ENCODE measurements at places on chromosomes 12 and 14.

DNA sequence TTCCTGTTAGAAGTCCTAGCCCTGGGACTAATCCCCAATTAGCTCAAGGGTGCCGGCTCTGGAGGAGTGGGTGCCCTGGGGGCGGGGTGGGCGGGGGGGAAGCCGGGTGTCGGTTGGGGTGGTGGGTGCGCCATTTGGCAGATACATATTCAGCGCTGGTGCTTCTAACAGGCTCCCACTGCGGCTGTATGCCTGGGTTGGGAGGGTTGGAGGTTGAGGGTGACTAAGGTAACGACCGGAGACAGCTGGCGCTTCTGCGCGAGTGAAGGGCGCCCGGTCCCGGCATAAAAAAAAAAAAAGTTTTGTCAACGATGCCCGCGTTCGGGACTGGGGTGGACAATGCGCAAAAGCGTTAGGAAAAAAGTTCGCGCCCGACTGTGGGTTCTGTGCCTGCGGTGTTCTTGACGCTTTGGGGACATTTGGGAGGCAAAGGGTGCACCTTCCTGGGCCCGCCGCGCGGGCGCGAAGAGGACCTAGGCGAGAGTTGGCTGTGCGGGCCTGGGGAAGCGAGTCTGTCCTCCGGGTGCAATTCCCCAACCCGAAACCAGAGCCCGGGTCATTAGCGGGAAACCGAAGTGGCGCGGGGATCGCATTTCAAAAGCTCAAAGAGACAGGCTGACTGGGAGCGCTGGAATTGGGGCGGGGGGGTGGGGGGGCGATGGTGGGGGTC, 19.2 kb downstream of the TBX3 start:
- DNase-seq: no peak

DNA sequence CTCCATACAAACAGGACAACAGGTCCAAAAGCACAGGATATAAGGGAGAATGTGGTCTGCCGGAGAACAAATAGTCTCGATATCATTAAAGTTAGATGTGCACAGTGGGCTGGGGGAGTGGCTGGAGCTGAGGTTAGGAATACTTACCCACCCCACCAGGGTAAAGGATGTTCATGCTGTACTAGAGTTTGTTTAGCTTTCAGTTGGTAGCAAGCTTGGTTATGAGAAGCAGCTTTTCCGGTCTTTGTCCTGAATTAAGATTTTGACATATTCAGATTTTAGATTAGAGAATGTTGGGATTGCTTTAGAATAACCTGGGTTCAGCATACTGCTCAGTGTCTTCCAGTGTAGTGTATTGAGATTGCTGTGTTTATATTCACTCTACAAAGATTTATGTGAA, 16.7 kb downstream of the RASSF8 start:
- no peak for DNase-seq

DNA sequence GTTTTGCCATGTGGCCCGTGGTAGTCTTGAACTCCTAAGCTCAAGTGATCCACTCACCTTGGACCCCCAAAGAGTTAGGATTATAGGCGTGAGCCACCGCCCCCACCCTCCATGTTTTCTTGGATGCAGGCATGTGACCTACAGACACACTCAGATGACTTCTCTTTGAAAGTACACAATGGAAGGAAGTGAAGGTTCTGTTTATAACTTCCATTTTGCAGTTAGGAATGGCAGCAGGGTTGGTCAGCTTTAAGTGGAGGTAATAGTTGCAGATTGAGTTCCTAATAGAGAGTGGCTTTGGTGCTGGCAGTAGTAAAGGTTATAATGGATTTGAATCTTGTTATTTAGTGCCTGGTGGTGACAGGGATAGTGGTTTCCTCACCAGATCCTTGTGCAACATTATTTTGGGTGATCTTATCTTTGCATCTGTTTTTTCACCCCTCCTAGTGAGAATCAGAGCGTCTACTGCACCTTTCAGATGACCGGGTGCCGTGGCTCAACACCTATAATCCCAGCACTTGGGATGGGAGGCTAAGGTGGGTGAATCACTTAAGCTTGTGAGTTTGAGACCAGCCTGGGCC, 15.3 kb downstream of the LARP4 start:
- no peak for DNase-seq

GRCh38 chr12:114291389-114292060, 114.4 kb downstream of the TBX5 start:
- no peak for DNase-seq

Data from esophagus squamous epithelium (tissue), 5 donors.